Astrocyte (in vitro differentiated cells and primary cell): ENCODE measurements at places on chromosomes 1 and 21.

DNA sequence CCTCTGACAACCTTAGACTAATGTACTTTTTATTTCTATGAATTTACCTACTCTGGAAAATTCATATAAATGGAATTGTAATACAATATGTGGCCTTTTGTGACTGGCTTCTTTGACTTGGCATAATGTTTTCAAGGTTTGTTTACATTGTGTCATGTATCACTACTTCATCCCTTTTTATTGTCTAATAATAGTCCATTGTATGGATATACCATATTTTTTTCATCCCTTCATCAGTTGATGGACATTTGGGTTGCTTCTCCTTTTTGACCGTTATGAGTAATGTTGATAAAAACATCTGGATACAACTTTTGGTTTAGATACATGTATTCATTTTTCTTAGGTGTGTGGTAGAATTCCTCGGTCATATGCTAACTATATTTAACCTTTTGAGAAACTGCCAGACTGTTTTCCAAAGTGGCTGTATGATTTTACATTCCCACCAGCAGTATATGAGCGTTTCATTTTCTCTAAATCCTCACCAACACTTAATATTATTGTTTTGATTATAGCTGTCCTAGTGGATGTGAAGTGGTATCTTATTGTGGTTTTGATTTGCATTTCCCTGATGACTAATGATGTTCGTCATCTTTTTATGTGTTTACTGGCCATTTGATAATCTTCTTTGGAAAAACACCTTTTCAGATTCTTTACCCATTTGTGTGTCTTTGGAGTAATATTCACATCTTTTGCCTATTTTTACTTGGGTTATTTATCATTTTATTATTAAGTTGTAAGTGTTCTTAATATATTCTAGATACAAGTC lies 3.5 kb downstream of the RO60 start:
- peak; percentile 32 for DNase-seq

- DNase-seq: no peak
Measured at GRCh38 chr1:190207733-190208132, 269.9 kb downstream of the BRINP3 start.

GRCh38 chr21:37921091-37921490 lies 4.8 kb upstream of the KCNJ6 start:
- DNase-seq: peak; percentile 14

DNA sequence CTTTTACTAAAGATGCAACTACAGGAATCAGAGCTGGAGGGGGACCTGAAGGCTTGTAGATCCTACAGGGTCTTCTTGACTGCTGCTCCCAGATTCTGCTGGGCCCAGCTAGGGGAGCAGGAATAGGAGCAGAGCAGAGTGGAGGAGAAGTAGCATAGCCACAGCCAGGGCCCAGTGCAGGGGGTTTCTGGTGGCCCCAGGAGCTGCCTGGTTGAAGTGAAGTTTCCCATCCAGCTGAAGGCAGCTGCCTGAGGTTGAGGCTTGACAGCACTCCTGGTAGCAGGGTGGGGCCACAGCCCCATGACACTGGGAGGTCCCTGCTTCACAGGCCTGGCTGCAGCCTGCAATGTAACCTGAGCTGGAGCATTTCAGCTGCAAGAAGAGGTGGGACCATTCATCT lies 2.0 kb upstream of the INPP5B start:
- DNase-seq: no peak

DNA sequence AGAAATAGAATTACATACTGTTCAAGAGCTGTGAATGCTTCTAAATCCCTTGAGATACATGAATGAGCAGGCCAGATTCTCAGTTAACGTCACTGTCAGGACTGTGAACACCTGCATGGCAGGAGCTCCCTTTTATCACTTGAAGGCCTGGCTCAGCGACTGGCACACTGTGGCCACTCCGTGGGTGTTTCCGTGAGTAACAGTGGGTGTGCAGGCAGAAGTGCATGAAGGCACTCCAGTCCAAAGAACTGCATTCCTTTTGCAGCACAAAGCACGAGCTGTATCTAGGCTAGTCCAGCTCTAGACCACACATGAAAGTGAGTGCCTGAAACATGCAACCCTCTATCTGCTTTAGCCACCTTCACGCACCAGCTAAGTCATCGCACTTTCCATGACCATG lies 9.6 kb upstream of the SIM2 start:
- DNase-seq: no peak

- DNase-seq: no peak
Measured at GRCh38 chr1:226972931-226973330, 32.8 kb downstream of the COQ8A start.

DNA sequence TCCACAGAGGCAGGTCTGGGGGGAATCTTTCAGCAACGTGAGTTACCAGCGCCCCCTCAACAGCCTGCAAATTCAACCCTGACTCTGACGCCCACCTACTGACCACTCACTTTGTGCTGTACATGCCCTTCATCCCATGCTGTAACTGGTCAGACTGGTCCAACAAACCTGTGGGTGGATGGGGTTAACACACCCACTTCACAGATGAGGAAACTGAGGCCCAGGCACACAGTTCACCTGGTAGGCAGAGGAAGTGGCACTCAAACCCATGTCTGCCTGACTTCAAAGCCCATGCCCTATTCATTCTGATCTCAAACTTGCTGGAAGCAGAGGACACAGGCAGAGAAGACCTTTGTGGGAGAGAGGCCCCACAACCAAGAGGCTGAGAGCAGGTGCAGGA lies 172.9 kb downstream of the TRABD2B start:
- DNase-seq: no peak

DNA sequence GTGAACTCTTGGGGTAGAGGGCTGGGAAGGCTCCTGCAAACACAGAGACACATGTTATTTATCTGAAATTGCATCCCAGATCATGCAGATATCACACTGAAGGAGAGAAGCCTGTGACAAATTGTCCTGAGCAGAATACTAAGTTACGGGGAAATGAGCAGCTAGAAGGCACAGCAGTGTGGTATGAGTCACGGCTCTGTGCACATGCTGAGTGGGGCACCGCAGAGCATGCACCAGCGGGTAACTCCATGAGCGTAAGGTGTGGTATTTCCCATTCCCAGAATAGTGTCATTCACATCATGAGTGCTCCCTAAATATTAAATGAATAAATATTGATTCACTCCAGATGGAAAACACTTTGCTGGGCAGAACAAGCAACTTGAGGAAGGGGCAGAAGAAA lies 21.3 kb upstream of the FCRL2 start:
- no peak for DNase-seq

DNA sequence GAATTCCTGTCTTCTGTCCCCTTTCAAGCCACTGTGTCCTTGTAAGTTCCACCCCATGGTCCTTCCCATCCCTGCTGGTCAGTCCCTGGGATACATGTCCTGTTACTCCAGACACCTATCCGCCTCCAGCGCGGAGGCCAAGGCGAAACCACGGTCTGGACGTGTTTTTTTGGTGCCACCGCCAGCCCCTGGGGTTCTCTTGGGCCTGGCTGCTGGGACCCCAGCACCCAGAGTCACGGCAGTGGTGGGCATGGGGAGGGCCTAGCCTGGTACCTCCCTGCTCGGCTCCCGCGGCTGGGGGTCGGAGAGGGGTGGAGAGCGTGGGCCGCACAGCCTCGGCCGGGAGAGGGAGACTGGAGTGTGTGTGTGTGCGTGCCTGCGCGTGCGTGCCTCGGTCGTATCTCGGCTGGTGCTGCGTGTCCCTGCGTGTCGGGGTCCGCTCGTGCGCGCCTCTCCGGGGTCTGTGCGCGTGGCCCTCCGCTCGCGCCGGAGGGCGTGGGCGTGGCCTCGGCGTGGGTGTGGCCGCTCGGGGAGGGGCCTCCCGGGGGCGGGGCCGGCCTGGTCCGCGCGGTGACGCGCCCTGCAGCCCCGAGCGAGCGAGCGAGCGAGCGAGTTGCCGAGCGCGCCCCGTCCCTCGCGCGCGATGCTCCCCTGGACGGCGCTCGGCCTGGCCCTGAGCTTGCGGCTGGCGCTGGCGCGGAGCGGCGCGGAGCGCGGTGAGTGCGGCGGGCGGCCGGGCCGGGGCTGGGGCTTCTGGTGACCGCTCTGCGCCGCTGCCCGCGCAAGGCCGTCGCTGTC lies at the start of gene VWA1:
VWA1 (plus strand) TSS at position 585 of the 798 bp plus-strand sequence; CDS start at position 644, 59 bp downstream.
- DNase-seq: peak; percentile 42

DNA sequence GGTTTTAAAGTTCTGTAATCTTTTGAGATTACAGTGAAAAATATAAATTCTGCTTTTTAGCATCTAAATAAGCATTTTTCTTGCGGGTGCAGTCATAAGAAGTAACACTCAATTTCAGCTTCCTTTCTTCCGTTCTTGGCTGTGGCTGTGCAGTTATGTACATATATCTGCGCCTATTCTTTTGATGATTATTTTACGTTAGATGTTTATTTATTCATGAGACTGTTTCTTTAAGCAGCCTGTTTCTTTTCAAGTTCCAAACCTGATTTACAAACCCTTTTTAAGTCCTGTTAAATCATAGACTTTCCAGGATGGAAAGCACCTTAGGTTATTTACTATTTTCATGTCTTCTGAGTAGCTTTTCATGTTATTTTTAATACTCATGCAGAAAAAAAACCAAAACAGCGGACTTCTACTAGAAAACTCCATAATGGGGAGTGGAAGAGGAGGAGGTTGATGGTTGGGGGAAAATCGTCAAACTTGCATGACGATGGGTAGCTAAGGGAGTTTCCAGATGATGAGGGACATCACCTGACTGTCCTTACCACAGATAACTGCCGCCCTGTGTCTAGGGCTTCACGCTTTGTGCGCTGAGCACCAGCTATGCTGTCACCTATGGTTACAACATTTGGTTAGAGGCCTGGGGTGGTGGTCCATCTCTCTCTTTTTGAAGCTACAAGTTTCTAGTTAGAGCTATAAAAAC lies 2.6 kb downstream of the PRDM2 start:
- no peak for DNase-seq

DNA sequence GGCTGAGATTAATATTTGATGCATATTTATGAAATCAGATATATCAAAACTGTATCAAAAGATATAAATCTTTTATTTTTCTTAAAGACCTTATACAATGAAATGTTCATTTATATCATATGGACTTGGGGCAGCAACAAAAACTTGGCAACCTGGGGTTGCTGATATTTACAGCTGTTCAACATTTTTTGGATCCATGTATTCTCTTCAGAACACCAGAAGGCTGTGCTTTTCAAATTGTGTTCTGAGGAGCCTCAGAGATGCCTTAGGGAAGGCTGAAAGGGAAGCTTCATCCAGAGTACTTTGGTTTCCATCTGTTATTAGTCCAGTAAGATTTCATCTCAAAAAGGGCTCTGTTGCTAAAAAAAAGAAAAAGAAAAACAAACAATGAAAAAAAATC lies 94.8 kb downstream of the DISC1 start:
- no peak for DNase-seq

GRCh38 chr1:230407351-230407750 lies 18.8 kb downstream of the PGBD5 start:
- DNase-seq: no peak

DNA sequence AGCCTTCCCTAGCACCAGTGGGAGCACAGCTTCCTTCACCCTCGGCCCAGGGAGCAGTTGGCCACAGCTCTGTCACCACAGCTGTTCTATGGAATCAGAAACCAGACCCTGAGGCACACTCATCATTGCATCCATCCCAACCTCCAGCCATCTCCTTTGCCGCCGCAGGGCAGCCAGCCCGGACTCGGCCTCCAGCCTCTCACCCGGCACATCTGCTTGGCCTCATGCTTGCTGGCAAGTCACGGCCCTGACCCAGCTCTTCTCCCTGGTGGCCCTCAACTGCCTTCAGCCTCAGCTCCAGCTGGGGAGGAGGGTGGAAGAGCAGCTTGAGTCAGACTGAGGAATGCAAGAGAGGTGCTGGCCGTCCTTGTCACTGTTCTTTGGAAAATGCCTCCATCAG lies 59.8 kb downstream of the TOR1AIP2 start:
- DNase-seq: no peak
